HFFc6 (cell line): ENCODE measurements at places on chromosomes 2 and 18. TPM values are rescaled to one million over a fixed set of nuclear protein-coding genes. Genes with fewer than 3 reads are reported as not detected.

UGT1A6 gene
- not detected in 3 replicates for total RNA-seq

DNA sequence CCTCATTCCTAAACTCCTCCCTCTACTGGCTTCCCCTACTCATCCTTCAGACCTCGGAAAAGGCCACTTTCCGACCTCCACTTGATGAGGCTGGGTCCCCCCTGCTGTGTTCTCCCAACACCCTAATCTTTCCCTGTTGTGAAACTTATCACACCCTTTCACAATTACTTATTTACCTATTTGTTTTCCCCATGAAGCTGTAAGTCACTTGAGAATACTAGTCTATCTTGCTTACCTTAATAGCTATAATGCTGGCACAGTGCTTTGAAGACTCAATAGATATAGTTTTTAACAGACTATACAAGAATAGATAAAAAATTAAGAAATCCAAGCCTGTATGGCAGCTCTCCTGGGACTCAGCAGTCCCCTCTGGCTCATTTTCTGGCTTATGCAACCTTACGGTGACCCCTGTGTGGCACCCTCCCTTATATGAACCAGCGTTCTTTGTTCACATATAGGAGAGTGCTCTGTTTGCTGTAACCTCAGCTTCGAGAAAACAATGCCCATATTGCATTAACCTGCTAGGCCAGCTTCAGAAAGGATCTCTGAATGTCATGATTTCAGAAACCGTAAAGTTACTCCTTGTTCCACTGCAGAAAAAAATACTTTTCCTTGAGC, 220.4 kb upstream of the PKDCC start:
- H3K27ac ChIP-seq, result no peak overlapping the region
- no peak overlapping the region for H3K4me3 ChIP-seq
- no peaks in the 10 kb centered on the region for H3K36me3 ChIP-seq
- DNase-seq, result no peak
- H3K4me1 ChIP-seq, result no peaks in the 10 kb centered on the region

TMEM150A gene
- 11.4 to 17.6 TPM (median 17.3 TPM) in 3 replicates for total RNA-seq

GRCh38 chr2:15889442-15890123, 50.8 kb upstream of the MYCN start:
- H3K36me3 ChIP-seq, result no peaks in the 10 kb centered on the region; the same call in 1 of the 2 replicates
- H3K4me3 ChIP-seq, result no peak overlapping the region
- H3K27me3 ChIP-seq, result peaks cover 2% of the 10 kb centered on the region; the same call in 1 of the 2 replicates
- DNase-seq, result no peak
- no peak overlapping the region for H3K27ac ChIP-seq

TMEM131 gene
- total RNA-seq, result 40.4 to 49.5 TPM (median 43.5 TPM) in 3 replicates

DNA sequence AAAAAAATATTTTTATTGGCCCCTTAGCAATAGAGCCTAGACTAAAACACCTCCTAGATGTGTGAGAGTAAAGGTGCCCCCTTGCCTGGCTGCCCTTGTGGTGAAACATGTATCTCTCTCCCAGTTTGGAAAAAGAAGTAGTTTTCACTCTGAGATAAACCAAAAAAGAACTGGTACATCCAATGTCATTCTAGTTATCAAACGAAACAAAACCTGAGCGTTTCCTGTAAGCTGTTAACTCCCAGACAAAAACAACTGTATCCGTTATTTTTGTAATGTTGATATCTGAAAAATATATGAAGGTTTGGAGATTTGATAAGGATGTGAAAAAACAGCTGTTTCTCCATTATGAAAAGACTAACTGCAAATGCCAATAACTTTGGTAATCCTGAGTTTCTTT, 24.3 kb downstream of the HEATR5B start:
- no peak for DNase-seq
- no peak overlapping the region for H3K4me3 ChIP-seq
- H3K27me3 ChIP-seq, result no peaks in the 10 kb centered on the region; the same call in 1 of the 2 replicates
- no peaks in the 10 kb centered on the region for H3K4me1 ChIP-seq
- H3K27ac ChIP-seq, result no peak overlapping the region
- H3K36me3 ChIP-seq, result peaks cover 23% of the 10 kb centered on the region

DNA sequence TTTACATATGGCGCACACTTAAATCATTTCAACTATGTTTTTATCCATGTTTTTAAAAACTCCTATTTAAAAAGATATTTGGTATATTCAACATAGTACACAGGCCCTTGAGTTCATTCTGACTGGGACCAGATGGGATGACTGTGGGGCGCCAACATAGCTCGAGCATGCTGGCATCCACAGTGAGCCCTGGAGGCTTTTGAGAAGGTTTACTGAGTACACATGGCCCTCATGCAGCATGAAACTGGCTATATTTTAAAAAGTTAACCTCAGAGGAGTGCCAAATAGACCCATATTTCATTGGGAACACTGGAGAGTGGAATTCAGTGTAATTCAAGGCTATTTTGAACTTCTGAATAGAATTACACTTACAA, 83.6 kb downstream of the CCDC85A start:
- H3K27me3 ChIP-seq, result no peaks in the 10 kb centered on the region
- H3K36me3 ChIP-seq, result peaks cover 12% of the 10 kb centered on the region; the same call in 1 of the 2 replicates
- peaks cover 84% of the 10 kb centered on the region for H3K4me1 ChIP-seq
- DNase-seq, result no peak

RGPD6 gene
- 13.7 to 20.2 TPM (median 16.6 TPM) in 3 replicates for total RNA-seq

- no peak overlapping the region for H3K27ac ChIP-seq
- no peaks in the 10 kb centered on the region for H3K27me3 ChIP-seq
- no peaks in the 10 kb centered on the region for H3K36me3 ChIP-seq
Measured at GRCh38 chr18:44789710-44790109, 109.0 kb downstream of the SETBP1 start.

SERPINB8 gene
- total RNA-seq, result 37.2 to 47.9 TPM (median 40.9 TPM) in 3 replicates
